ENCODE measurements at places on chromosomes 2 and 18.

DNA sequence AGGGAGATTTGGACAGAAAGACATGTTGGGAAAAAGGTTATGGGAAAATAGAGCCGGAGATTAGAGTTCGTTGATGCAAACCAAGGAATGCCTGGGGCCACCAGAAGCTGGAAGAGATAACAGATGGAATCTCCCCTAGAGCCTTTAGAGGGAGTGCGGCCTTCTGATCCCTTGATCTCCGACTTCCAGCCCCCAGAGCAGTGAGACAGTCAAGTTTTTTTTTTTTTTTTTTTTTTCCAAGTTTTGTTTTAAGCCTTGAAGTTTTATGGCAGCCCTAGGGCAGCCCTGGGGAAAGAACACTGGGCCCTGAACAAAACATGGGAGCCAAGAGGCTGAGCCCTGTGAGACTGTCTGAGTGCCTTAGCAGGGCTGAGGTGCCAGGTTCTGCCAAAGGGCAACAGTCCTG, 6.5 kb downstream of the DGKD start:
- DNase-seq = no peak

- no peak for DNase-seq
Measured at GRCh38 chr2:62119311-62119974, 76.5 kb upstream of the B3GNT2 start.

GRCh38 chr2:129585760-129586159, 393.7 kb upstream of the RAB6C start:
- DNase-seq = no peak

GRCh38 chr2:221676566-221677172, 104.6 kb upstream of the EPHA4 start:
- DNase-seq = no peak
